ENCODE measurements at places on chromosomes 16 and 17. TPM values are rescaled to one million over a fixed set of nuclear protein-coding genes. Genes with fewer than 3 reads are reported as not detected.
A peak's percentile ranks its signal among the peaks of the same experiment; 100 is the strongest.

DNA sequence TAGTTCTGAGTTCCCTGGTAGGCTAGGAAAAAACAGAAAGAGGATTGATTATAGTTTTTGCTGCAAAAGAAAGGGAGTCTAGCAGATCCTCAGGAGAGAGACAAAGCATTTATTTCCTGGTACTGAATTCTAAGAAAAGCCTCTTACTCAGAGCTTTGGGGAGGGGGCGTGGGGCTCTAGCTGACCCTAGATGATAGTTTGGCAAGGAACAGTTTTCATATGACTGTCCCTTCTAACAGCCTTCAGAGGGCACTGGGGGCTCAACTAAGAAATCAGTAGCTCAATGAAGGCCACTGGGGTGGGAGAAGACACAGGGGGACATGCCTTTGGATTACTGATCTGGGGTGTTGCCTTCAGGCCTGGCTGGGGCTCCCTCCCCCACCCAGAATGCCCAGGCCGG, 4.0 kb downstream of the CA7 start:
- H3K27ac ChIP-seq: no peak overlapping the region
- H3K36me3 ChIP-seq: no peaks in the 10 kb centered on the region
- no peaks in the 10 kb centered on the region for H3K27me3 ChIP-seq
- H3K4me3 ChIP-seq: no peak overlapping the region
- no peak for DNase-seq
- peaks cover 17% of the 10 kb centered on the region for H3K4me1 ChIP-seq

DNA sequence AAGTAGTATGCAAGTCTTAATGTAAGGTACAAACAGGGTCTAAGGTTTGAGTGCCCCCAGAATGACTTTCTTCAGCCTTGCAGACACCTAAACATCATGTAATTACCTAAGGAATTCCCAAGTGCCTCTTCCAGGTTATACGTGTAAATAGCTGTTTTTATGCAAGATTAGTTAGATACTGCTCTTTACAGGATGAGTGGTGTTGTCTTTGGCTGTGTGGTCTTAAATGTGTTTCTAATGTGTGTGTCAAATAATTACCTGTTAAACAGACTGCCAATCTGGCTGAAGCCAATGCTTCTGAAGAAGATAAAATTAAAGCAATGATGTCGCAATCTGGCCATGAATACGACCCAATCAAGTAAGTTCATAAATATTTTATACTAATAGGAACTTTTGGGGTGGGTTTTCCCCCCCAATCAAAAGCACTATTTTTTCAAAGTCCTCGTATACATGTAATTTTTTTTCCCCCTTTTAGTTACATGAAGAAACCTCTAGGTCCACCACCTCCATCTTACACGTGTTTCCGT, 16.0 kb downstream of the RBBP6 start:
- DNase-seq: no peak
- H3K4me3 ChIP-seq: no peak overlapping the region
- H3K4me1 ChIP-seq: no peaks in the 10 kb centered on the region

DNA sequence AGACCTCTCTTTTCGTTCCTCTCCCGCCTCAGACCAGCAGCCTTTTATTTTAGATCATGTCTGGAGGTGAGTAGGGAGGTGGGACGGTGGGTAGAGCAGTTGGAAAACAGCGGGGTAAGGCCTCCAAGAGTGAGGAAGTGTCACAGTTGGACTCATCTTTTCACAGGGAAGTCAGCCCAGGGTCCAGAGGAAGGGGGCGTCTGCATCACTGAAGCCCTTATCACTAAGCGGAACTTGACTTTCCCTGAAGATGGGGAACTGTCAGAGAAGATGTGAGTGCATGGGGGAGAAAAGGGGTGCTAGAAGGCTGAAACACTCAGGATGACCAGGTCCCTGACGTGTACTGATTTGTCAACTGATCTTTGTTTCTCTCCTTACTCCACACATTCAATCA, 461 bp downstream of the LRRC46 start:
- peaks cover 19% of the 10 kb centered on the region for H3K4me1 ChIP-seq
- peak overlapping the region; percentile 81 for H3K27ac ChIP-seq
- H3K4me3 ChIP-seq: peak overlapping the region; percentile 96
- no peaks in the 10 kb centered on the region for H3K27me3 ChIP-seq
- H3K36me3 ChIP-seq: peaks cover 27% of the 10 kb centered on the region

GRCh38 chr17:17134051-17134956, 71.8 kb downstream of the PLD6 start:
- H3K36me3 ChIP-seq: peaks cover 89% of the 10 kb centered on the region
- H3K4me1 ChIP-seq: no peaks in the 10 kb centered on the region
- no peaks in the 10 kb centered on the region for H3K27me3 ChIP-seq
- no peak for DNase-seq
- H3K27ac ChIP-seq: no peak overlapping the region
- no peak overlapping the region for H3K4me3 ChIP-seq

- H3K4me1 ChIP-seq: peaks cover 13% of the 10 kb centered on the region
- H3K36me3 ChIP-seq: peaks cover 6% of the 10 kb centered on the region
- peak; percentile 68 for DNase-seq
- no peak overlapping the region for H3K27ac ChIP-seq
- H3K27me3 ChIP-seq: no peaks in the 10 kb centered on the region
These were observed 3.9 kb downstream of the RSAD1 start for GRCh38 chr17:50482516-50482915.

GRCh38 chr17:83037084-83037873, 42.1 kb upstream of the METRNL start:
- H3K36me3 ChIP-seq: peaks cover 11% of the 10 kb centered on the region
- H3K27ac ChIP-seq: no peak overlapping the region
- no peaks in the 10 kb centered on the region for H3K4me1 ChIP-seq

DNA sequence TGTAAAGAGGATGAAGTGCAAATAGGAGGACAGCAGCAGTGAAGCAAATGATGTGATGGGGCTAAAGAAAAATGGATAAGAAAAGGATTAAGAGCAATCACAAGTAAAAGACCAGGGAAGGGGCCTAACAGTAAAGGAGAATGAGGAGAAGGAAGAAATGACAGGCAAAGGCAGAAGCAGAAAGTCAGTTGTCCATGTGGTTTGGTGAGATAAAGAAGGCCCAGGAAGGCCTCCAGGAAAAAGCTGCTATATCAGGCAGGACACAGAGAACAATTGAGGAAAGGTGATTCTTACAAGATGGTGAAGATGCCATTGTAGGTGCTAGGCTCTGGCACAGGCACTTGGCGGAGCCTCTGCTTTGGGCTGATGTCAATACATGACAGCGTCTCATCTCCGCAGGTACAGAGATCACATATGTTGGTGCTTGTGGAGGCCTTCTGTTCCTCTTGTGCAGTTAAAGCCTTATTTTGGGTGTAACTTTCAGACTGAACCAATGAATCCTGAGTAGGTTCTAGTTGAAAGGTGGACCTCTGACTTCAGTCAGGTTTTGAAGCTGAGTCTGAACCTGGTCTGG, 18.1 kb downstream of the RDM1 start:
- H3K27me3 ChIP-seq: no peaks in the 10 kb centered on the region
- no peak for DNase-seq
- H3K27ac ChIP-seq: no peak overlapping the region
- no peak overlapping the region for H3K4me3 ChIP-seq
- no peaks in the 10 kb centered on the region for H3K4me1 ChIP-seq
- no peaks in the 10 kb centered on the region for H3K36me3 ChIP-seq

DNA sequence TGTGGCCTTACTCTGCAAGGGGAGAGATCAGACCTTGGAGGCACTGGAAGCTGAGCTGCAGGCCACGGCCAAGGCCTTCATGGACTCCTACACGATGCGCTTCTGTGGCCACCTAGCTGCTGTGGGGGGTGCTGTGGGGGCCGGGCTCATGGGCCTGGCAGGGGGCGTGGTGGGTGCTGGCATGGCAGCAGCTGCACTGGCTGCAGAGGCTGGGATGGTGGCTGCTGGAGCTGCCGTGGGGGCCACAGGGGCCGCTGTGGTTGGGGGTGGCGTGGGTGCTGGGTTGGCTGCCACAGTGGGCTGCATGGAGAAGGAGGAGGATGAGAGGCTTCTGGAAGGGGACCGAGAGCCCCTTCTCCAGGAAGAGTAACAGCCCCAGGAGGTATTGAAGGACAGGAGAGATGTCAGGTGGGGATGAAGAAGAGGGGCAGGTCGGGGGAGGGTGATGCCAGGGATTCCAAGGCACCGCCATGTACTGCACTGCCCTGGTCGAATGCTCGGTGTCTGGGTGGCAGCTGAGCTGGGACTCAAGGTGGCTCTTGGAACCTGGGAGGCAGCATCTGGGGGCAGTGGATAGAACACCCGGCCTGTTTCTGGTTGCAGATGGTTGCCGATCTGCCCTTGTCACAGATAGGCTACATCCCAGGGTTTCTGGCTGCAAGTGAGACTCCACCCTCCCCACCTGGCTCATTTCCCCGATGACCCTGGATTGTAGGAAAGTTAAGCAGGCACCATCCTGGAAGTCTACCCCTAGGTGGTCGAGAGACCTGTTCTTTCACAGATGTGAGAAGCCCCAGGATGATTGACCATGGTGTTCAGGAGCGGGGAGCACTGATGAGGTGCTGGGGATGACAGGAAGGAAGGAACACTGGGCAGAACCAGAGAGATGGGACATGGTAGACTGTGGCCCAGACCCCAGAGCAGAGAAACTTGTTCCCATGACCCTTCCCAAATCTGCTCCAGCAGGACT, 5.1 kb downstream of the RNF112 start:
- no peak for DNase-seq
- no peak overlapping the region for H3K27ac ChIP-seq
- H3K36me3 ChIP-seq: no peaks in the 10 kb centered on the region

DNA sequence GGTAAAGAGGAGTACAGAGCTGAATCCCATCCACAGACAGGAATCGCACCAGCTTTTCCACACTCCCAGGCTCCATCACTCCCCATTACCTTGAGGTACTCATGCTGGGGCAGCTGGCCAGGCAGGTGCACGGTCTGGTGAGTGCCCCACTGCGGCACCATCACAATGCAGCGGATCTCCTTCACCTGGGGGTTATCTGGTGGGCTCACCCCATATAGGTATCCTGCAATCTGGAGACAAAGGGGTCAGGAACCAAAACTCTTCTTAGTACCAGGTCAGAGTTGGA, 1.8 kb upstream of the RILP start:
- no peak for DNase-seq
- H3K36me3 ChIP-seq: peaks cover 61% of the 10 kb centered on the region
- peaks cover 20% of the 10 kb centered on the region for H3K4me1 ChIP-seq

DNA sequence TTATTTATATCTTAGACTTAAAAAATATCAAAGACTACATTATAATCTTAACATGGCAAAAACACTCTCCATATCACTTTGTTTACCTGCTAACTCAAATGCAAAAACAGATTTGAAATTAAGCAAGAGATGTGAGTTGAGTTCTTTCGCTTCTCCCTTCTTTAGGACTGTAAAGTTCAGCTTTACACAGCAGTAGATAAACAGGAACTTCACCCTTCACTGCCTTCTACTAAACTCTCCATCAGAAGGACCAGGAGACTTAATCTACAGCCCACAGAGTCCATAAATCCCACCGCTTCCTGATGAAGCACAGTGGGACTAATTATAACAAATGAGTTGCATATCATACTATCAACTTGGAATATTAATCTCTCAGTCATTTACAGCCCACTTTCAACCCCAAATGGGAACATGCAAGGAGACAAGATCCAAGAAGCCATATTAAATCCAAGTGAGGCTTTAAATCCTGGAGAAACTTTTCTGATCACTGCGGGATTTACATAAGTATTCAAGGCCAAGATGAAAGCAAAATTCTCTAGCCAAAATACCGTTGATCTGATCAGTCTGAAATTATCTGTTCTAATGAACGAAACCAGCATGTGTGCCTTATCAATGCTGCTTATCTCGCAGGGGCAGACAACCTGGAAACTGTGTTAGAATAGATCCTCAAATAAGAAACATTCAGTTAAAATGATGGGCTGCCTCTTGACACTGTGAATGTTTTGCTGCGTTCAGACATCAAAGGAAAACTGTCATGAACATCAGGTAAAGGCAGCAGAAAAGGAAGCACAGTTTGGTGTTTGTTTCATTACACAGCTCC, 1.6 kb downstream of the AMFR start:
- H3K36me3 ChIP-seq: no peaks in the 10 kb centered on the region
- peak; percentile 72 for DNase-seq
- H3K27me3 ChIP-seq: no peaks in the 10 kb centered on the region
- H3K4me1 ChIP-seq: peaks cover 44% of the 10 kb centered on the region

GRCh38 chr17:8611619-8612298, 18.8 kb downstream of the MYH10 start:
- H3K27me3 ChIP-seq: no peaks in the 10 kb centered on the region
- no peak overlapping the region for H3K27ac ChIP-seq

- H3K27me3 ChIP-seq: peaks cover 4% of the 10 kb centered on the region
- H3K27ac ChIP-seq: no peak overlapping the region
- H3K4me1 ChIP-seq: no peaks in the 10 kb centered on the region
- DNase-seq: no peak
- no peak overlapping the region for H3K4me3 ChIP-seq
- no peaks in the 10 kb centered on the region for H3K36me3 ChIP-seq
These were observed 59.7 kb upstream of the DHX40 start for GRCh38 chr17:59505610-59506276.

- H3K4me1 ChIP-seq: no peaks in the 10 kb centered on the region
- no peak for DNase-seq
- H3K36me3 ChIP-seq: no peaks in the 10 kb centered on the region
These were observed 67.6 kb upstream of the ANKFN1 start for GRCh38 chr17:56085576-56086267.

GRCh38 chr16:15482068-15482747, 47.8 kb downstream of the BMERB1 start:
- no peak for DNase-seq
- H3K4me1 ChIP-seq: peaks cover 7% of the 10 kb centered on the region
- H3K27me3 ChIP-seq: no peaks in the 10 kb centered on the region

LPCAT2 gene
- not detected for total RNA-seq

SOST gene
- total RNA-seq: not detected

AGRP gene
- total RNA-seq: not detected

DNAH2 gene
- total RNA-seq: not detected

GRIN2C gene
- total RNA-seq: not detected

NOG gene
- not detected for total RNA-seq

OTOA gene
- 0.07 TPM for total RNA-seq

CES3 gene
- total RNA-seq: 0.32 TPM

PRR15L gene
- not detected for total RNA-seq

KRTAP4-5 gene
- not detected for total RNA-seq

CLEC19A gene
- total RNA-seq: not detected

XYLT1 gene
- 59.6 TPM for total RNA-seq

KCNJ18 gene
- not detected for total RNA-seq

PDK2 gene
- 35.2 TPM for total RNA-seq

All from B cell (primary cell).